Glomerular endothelial cell (primary cell): ENCODE measurements at places on chromosomes 4 and X. TPM values are rescaled to one million over a fixed set of nuclear protein-coding genes. Genes with fewer than 3 reads are reported as not detected.

TMEM154 gene
- 6.7 and 8.6 TPM in 2 replicates for total RNA-seq

ATP1B4 gene
- total RNA-seq: not detected in 2 replicates

OPRPN gene
- total RNA-seq: not detected in 2 replicates

CXCL10 gene
- total RNA-seq: 2.7 and 12.7 TPM in 2 replicates

KCND1 gene
- 0.78 and 1.3 TPM in 2 replicates for total RNA-seq

SSX3 gene
- total RNA-seq: not detected in 2 replicates

KLHL5 gene
- 70.8 and 91.4 TPM in 2 replicates for total RNA-seq

EPHA5 gene
- 0.05 and 0.41 TPM in 2 replicates for total RNA-seq

PFKFB1 gene
- not detected in 2 replicates for total RNA-seq

ARR3 gene
- total RNA-seq: not detected in 2 replicates

CLRN2 gene
- total RNA-seq: not detected in 2 replicates

MAGED1 gene
- 215 and 249 TPM in 2 replicates for total RNA-seq
